ENCODE measurements at places on chromosomes 4 and X. TPM values are rescaled to one million over a fixed set of nuclear protein-coding genes. Genes with fewer than 3 reads are reported as not detected.
A peak's percentile ranks its signal among the peaks of the same experiment; 100 is the strongest.

- H3K27me3 ChIP-seq: no peaks in the 10 kb centered on the region
- 0 out of 2 replicates have a peak, but pooled peaks cover 3% of the 10 kb centered on the region for H3K4me1 ChIP-seq
- no peak overlapping the region for H3K4me3 ChIP-seq
- no peaks in the 10 kb centered on the region for H3K36me3 ChIP-seq
Observed at GRCh38 chrX:41259516-41259915, 74.4 kb upstream of the DDX3X start.

- H3K27me3 ChIP-seq: no peaks in the 10 kb centered on the region
- peak overlapping the region; percentile 67 for H3K4me3 ChIP-seq
- peak overlapping the region; percentile 78 for H3K27ac ChIP-seq
Observed at GRCh38 chr4:1795299-1796195, 2.5 kb downstream of the FGFR3 start.

DNA sequence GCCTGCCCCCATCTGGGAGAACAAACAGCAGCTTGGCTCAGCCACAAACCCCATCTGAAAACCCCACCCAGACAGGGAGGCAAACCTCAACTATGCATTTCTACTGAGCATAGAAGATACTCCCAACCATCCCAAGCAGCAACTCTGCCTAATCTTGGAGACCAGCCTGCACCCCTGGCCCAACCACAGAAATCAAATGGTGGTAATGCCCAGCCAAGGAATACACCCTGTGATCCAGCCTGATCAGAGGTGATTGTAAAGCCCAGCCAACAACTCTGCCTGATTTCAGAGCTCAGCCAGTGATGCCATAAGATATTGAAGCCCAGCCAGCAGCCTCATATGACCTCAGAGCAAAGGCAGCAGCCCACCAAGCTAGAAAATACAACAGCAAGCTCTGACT, 19.8 kb downstream of the TMLHE start:
- no peak for DNase-seq
- no peaks in the 10 kb centered on the region for H3K27me3 ChIP-seq
- no peaks in the 10 kb centered on the region for H3K36me3 ChIP-seq
- H3K4me3 ChIP-seq: no peak overlapping the region

DNA sequence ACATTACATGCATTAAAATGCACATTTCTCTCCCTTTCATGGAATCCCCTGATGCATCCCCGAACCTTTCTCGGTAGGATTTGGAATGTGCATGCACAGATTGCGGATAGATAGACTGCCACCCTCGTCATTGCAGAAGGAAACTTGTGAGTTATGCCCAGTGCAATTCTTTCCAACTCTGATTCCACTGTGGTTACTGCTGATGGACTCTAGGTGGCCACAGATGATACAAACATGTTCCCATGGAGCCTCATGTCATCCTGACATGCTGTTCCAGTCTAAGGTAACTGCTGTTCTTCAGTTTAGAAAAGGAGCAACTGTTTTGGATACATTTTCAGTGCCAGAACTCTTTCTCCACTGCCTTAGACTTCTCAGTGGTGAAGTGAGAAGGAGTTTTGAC, 9.1 kb upstream of the VCX3B start:
- no peak overlapping the region for H3K4me3 ChIP-seq
- DNase-seq: no peak
- H3K27ac ChIP-seq: no peak overlapping the region
- no peaks in the 10 kb centered on the region for H3K4me1 ChIP-seq
- no peaks in the 10 kb centered on the region for H3K27me3 ChIP-seq

- H3K36me3 ChIP-seq: no peaks in the 10 kb centered on the region
- no peak overlapping the region for H3K27ac ChIP-seq
- DNase-seq: peak; percentile 22
- H3K27me3 ChIP-seq: no peaks in the 10 kb centered on the region
Observed at GRCh38 chrX:106898462-106898861, 4.7 kb downstream of the RIPPLY1 start.

- H3K36me3 ChIP-seq: no peaks in the 10 kb centered on the region
- H3K4me1 ChIP-seq: no peaks in the 10 kb centered on the region
- no peak overlapping the region for H3K4me3 ChIP-seq
- DNase-seq: no peak
Observed at GRCh38 chr4:110998320-110998719, 375.4 kb upstream of the PITX2 start.

GRCh38 chr4:81214881-81215868, at the start of gene PRKG2:
Gene PRKG2, minus strand, starts transcription at chr4:81215222. Its CDS starts 10,175 bp downstream, at chr4:81205047.
- H3K27ac ChIP-seq: no peak within 1 kb of the TSS
- H3K4me3 ChIP-seq: no peak within 1 kb of the TSS
- no peak for DNase-seq
- H3K4me1 ChIP-seq: peaks cover 6% of the 10 kb centered on the region

- no peak for DNase-seq
- H3K4me3 ChIP-seq: no peak overlapping the region
- peaks cover 9% of the 10 kb centered on the region for H3K4me1 ChIP-seq
- no peaks in the 10 kb centered on the region for H3K36me3 ChIP-seq
- H3K27me3 ChIP-seq: no peaks in the 10 kb centered on the region
- no peak overlapping the region for H3K27ac ChIP-seq
Observed at GRCh38 chr4:123587983-123588494, 191.4 kb downstream of the SPRY1 start.

- DNase-seq: no peak
- H3K4me3 ChIP-seq: no peak overlapping the region
- H3K4me1 ChIP-seq: no peaks in the 10 kb centered on the region
- H3K36me3 ChIP-seq: no peaks in the 10 kb centered on the region
- no peaks in the 10 kb centered on the region for H3K27me3 ChIP-seq
- no peak overlapping the region for H3K27ac ChIP-seq
Observed at GRCh38 chrX:31114858-31115257, 43.0 kb upstream of the FTHL17 start.

DNA sequence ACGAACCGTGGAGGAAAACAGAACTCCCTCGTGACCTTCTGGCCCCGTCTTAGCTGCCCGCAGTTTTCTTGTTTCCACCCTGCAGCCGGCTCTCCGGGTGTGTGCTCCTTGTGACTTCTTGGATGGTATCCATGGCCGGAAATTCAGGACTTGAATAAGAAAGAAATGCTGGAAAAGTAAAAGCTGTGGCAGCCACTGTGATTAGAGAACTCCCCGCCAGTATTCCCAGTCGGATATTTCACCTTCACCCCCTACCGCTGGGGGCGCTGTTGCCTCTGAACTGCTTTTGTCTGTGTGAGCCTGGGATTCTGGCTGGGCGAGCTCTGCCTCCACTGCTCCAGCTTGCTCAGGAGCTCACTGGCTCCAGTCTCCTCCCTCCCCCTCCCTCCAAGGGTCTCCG, 41.5 kb upstream of the CYP4V2 start:
- peaks cover 59% of the 10 kb centered on the region for H3K27me3 ChIP-seq
- no peak for DNase-seq
- no peak overlapping the region for H3K27ac ChIP-seq
- no peaks in the 10 kb centered on the region for H3K36me3 ChIP-seq
- no peaks in the 10 kb centered on the region for H3K4me1 ChIP-seq

- no peaks in the 10 kb centered on the region for H3K27me3 ChIP-seq
- no peaks in the 10 kb centered on the region for H3K36me3 ChIP-seq
- H3K27ac ChIP-seq: no peak within 1 kb of the TSS
- no peaks in the 10 kb centered on the region for H3K4me1 ChIP-seq
Observed at GRCh38 chrX:135309430-135309923, at the start of gene ETDC. Gene ETDC, plus strand, starts transcription at chrX:135309480. Its CDS starts 0 bp downstream, at chrX:135309480.

- H3K27ac ChIP-seq: no peak overlapping the region
- H3K4me3 ChIP-seq: no peak overlapping the region
- no peak for DNase-seq
- no peaks in the 10 kb centered on the region for H3K27me3 ChIP-seq
- no peaks in the 10 kb centered on the region for H3K36me3 ChIP-seq
Observed at GRCh38 chr4:112327965-112328733, 31.0 kb downstream of the ALPK1 start.

DNA sequence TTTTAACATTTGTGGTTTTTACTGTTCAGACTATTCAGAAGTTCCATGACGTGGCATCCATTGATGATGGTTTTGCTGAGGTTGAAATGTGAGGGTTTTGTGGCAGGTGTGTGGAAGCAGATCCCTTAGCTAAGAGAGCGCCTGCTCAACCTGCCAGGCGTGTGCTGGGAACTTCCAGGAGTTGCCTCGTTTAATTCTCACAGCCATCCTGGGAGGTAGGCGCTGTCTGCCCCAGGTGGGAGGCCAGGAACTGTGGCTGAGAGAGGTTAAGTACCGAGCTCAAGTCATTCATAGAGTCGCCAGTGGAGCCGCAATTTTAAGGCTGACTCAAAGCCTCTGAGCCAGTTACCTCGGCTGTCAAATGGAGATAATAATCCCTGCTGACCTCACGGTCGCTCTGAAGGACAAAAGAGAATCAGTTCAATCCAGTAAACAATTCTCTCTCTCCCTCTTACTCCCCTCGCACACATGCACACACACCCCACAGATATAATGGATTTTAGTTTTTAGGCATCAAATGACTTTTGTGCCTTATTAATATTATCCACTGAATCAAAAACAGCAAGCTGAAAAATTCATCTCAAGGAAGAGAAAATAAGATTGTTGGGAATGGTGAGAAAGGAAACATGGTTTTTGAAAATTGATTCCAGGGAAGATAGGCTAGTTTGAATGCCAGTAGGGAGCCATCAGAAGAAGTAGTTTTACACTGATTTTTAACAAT, 171.3 kb downstream of the PTTG2 start:
- no peaks in the 10 kb centered on the region for H3K36me3 ChIP-seq
- peaks cover 22% of the 10 kb centered on the region for H3K27me3 ChIP-seq
- H3K27ac ChIP-seq: no peak overlapping the region
- DNase-seq: peak; percentile 32
- no peaks in the 10 kb centered on the region for H3K4me1 ChIP-seq

- peaks cover 22% of the 10 kb centered on the region for H3K4me1 ChIP-seq
- H3K27me3 ChIP-seq: no peaks in the 10 kb centered on the region
- peaks cover 66% of the 10 kb centered on the region for H3K36me3 ChIP-seq
- no peak overlapping the region for H3K4me3 ChIP-seq
Observed at GRCh38 chr4:10114147-10114546, 2.5 kb downstream of the WDR1 start.

GRCh38 chr4:141155586-141155985, 22.3 kb upstream of the RNF150 start:
- no peak overlapping the region for H3K27ac ChIP-seq
- no peaks in the 10 kb centered on the region for H3K36me3 ChIP-seq
- no peak overlapping the region for H3K4me3 ChIP-seq
- no peak for DNase-seq

NKX6-1 gene
- not detected for total RNA-seq

WDFY3 gene
- 12.2 TPM for total RNA-seq

PDE6B gene
- total RNA-seq: not detected

HPGD gene
- 3.3 TPM for total RNA-seq

NHS gene
- not detected for total RNA-seq

PLA2G12A gene
- total RNA-seq: 92.3 TPM

CLNK gene
- total RNA-seq: not detected
